ENCODE measurements at places on chromosomes 11 and 22.
A peak's percentile ranks its signal among the peaks of the same experiment; 100 is the strongest.

GRCh38 chr22:39942439-39943230 lies 17.6 kb upstream of the TMA7B start:
- DNase-seq = peak; percentile 33

DNA sequence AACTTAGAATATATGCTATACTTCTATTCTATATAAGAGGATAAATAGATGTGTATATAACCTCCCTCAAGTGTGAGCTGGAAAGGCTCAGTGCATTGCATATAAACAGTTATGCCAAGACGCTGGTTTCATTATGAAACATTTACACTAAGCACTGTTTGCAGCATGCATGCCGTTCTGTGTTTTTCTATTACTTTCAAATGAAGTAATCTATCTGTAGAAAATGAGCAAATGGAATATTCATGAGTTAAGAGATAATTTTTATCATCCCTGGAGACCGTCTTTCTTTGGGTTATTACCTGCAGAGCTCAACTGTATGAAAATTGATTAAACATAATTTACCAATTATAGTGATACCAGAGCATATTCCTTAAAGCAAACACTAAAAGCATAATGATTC lies 925.7 kb upstream of the CCDC90B start:
- DNase-seq = no peak

DNA sequence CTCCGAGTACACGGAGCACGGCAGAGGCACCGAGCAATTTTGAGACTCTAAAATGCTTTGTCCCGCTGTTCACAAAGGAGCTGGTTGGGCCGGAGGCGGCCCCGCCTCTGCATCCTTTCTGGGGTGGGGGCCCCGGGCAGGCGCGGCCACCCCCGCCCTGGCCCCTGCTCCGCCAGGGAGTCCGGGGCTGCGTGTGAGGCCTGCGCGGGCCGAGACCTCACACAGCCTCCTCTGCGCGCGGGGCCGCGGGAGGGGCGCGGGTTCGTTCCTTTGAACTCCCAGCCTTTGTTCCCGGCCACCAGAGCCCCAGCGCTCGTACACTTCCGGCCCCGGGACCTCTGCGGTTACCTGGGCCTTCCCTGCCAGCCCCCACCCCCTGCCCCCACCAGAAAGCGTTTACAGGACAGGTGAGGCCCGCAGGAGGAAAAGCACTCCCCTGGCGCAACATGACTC lies 1.6 kb downstream of the FGF19 start:
- no peak for DNase-seq

GRCh38 chr11:28715726-28716125 lies 607.5 kb downstream of the METTL15 start:
- no peak for DNase-seq

GRCh38 chr11:120318906-120319305 lies 6.2 kb upstream of the TLCD5 start:
- DNase-seq = no peak

GRCh38 chr11:116931206-116931953 lies 94.0 kb upstream of the APOA1 start:
- peak; percentile 85 for DNase-seq

DNA sequence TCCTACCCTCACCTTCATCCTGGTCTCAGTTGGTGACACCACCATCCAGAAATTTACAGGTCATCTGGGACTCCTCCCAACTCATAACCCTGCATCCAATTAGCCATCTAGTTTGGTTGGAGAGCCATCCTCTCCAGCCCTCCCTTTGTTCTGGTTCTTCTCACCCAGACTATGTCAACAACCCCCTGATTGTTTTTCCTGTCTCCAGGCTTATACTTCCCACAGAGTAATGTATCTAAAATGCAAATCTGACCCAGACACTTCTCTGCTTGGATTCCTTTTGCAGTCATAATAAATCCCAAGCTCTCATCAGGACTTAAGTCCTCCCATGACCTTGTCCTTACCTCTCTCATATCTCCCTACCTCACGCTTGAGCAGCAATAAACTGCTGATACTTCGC lies 3.0 kb downstream of the TTC12 start:
- no peak for DNase-seq

DNA sequence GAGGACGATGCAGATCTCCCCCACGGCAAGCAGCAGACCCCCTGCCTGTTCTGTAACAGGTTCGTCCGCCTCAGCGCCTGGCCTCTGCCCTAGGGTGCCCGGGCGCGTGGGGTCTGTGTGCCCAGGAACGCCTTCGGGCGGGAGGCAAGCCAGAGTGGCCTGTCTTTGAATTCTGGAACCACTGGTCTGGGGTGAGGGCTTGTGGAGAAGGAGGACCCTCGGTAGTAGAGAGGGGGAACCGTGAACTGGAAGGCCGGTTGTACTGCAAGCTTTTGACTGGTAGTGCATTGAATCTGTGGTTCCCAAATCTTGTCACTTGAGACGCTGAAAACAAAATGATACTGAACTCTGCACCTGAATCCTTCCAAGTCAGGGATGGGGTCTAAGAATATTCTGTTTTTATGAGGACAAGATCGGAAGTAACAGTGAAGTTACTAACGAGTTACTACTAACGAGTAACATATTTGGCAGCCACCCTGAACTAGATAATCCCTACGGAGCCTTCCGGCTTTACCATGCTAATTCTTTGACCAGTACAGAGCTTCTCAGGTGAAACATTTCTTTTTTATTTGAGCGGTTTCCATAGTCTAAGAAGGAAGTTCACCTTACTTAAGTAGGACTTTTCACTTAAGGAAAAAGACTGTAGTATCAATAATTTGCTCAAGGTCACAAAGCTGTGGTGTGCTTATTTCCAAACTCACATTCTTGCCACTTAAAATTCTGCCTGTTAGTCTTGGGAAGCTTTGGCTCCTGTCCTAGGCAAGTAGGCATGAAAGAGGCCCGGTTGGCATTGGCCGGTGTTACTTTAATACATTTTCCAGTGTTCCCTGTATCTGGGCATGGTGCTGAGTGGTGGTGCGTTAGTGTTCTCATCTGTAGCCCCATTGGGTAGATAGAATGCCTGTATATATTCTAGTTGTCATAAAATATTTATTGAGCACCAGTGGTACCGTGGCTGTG lies 860 bp downstream of the PRMT3 start:
- peak; percentile 6 for DNase-seq

DNA sequence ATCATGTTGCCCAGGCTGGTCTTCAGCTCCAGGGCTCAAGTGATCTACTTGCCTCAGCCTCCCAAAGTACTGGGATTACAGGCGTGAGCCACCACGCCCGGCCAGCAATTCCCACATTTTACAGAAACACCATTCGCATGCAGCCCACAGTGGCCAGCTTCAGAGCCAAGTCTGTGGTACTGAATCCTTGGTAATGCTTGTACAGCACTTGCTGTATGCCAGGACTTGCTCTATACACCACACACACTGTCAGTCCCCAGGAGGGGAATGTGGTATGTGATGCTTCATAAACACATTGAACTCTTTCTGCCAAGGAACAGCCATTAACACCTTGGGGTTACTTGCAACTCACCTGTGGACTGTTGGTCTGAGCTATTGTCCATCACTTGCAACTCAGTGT lies 119.4 kb downstream of the MED15 start:
- no peak for DNase-seq

GRCh38 chr22:44581096-44581435 lies 83.0 kb upstream of the RTL6 start:
- no peak for DNase-seq

GRCh38 chr22:46596032-46596441 lies 24.1 kb upstream of the GRAMD4 start:
- DNase-seq = no peak

GRCh38 chr11:120173807-120174206 lies 35.9 kb upstream of the TRIM29 start:
- no peak for DNase-seq

- DNase-seq = no peak
These were observed 32.0 kb downstream of the PDE2A start for GRCh38 chr11:72642043-72642883.

DNA sequence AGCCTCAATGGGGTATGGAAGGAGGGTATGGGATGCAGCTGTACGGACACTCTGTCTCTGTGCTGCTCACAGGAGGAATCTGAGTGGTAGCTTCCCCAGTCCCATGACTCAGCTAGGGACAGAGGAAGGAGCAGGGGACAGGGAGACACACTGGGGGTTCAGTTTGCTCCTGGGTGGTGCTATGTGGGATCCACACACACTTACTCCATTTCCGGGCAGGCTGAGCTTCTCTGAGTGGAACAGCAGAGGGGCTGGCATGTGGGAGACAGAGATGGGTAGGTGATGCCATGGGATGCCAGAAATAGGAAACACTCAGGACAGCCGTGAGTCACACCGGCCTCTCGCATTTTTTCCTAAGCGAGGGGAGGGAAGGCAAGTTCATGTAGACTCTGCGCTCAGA lies 59.2 kb upstream of the KIRREL3 start:
- no peak for DNase-seq

- DNase-seq = no peak
These were observed 8.5 kb downstream of the EMID1 start for GRCh38 chr22:29214232-29214631.

GRCh38 chr22:44697423-44698141 lies 4.4 kb upstream of the PRR5 start:
- peak; percentile 87 for DNase-seq

DNA sequence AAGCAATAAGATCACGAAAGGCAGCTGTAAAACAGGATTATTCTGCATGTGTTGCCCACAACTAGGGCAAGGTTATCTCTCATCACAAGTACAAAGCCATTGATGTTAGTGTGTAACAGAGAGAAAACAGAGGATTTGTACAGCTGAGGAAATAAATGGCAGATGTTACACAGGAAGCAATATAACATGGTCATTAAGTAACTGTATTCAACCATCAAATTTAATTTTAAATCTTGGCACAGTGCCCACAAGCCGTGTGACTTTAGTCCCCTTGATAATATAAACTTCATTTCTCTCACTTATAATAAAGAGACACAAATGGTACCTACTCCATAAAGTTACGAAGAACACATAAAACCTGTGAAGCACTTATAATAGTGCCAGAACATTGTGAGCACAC lies 17.3 kb downstream of the OR51E2 start:
- no peak for DNase-seq

DNA sequence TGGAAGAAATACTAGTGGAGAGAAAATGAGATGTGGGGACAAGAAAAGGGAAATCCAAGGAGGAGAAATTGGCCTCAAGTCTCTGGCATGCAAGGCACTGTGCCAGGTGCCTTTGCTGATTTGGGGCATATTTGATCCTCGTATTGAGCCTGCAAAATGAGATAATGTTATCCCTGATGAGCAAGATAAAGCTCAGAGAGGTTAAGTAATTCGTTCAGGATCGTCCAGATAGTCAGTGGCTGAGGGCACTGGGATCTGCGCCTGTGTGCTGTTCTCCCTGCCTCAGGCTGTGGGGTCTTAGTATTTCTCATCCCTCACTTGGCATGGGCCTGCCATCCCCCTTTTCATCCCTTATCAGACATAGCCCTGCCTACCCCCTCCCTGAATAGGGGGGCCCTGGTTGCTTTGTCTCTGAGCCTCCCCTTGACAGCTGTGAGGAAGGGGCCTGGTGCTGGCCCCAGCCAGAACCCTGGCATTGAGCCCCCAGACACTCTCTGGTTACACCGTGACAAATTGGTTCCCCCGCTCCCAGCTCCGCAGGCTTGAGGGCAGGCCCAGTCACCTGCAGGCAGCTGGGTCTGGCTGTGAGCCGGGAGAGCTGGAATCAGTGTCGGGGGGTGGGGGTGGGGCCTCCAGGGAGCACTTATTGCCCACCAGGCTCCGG lies 85.7 kb downstream of the NECTIN1 start:
- DNase-seq = no peak

DNA sequence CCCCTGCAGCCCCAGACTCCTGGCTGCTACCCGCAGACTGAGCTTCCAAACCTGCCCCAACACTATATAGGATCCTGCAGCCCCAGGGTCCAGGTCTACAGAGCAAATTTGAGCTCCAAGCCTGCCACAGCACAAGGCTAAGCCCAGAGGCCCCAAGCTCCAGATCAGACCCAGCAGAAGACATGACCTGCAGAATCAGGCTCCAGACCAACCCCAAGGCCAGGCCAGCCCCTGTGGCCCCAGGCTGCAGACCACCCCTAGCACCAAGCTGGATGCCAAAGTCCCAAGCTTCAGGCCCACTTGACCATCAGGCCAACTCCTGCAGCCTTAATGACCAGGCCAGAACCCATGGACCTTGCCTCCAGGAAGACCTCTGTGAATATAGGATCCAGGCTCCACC lies 145.3 kb downstream of the DLG2 start:
- no peak for DNase-seq

DNA sequence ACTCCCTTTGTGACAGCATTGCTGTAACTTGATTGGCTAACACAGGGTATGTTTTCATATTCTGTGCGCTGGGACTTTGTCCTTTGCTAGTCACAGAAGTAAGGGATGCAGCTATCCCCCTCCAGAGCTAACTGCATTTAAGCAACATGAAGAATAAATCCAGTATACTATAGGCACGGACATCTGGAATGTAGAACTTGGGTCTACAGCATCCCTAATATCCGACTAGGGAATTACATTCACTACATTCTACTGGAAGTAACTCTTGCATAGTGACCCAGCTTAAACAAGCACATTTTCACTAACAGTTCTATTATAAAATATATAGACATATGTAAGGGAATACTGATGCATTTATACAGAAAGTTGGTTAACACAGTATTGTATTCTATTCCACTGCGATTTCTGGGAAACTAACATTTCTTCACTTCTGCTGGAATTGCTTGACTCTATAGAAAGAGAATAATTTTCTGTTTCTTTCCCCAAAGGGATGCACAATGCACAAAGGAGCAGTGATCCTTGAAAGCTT lies 13.1 kb downstream of the VSIG10L2 start:
- DNase-seq = no peak

GRCh38 chr11:73140213-73141030 lies 1.7 kb downstream of the FCHSD2 start:
- DNase-seq = peak; percentile 24

- no peak for DNase-seq
These were observed 238.2 kb upstream of the ZBED5 start for GRCh38 chr11:11095831-11096723.

DNA sequence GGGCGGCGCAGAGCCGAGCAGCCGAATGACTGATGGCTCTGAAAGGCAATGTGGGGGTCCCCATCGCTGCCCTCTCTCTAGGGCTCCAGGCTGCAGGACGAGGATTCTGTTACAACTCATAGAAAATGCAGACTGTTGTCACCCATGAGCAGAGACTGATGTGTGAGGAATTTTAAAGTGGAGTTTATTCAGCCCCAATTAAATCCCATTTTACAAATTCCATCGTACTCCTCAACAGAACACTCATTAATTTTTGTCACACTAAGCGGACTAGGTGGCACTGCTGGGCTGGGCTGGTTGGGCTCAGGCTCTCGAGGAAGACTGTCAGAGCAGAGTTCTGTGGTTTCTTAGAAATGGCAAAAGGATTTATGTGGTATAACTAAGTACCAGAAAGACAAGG lies 102.6 kb upstream of the SPON1 start:
- DNase-seq = peak; percentile 33

DNA sequence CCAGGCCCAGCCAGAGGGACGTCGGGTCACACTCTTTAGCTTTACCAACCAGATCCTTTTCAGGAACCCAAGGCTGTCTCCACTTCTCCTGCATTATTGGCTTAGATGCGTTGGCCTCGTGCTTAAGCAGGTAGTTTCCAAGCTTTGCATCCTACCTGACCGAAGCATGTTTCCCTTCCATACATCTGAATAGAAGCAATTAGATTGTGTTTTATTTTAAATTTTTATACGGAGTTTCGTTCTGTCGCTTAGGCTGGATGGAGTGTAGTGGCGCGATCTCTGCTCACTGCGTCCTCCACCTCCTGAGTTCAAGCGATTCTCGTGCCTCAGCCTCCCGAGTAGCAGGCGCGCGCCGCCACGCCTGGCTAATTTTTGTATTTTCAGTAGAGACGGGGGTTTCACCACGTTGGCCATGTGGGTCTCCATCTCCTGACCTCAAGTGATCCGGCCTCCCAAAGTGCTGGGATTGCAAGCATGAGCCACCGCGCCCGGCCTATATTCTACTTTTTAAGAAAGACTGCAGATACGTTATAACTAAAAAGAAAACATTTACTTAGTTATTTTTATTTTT lies 677 bp downstream of the DYNC2H1 start:
- peak; percentile 8 for DNase-seq
